Fibroblast of skin of scalp (primary cell): ENCODE measurements at places on chromosomes 1 and 21.

GRCh38 chr21:33552093-33552998 lies 9.5 kb downstream of the SON start:
- no peak for DNase-seq

GRCh38 chr1:94095112-94095637 lies 25.8 kb downstream of the ABCA4 start:
- peak; percentile 90 for DNase-seq

DNA sequence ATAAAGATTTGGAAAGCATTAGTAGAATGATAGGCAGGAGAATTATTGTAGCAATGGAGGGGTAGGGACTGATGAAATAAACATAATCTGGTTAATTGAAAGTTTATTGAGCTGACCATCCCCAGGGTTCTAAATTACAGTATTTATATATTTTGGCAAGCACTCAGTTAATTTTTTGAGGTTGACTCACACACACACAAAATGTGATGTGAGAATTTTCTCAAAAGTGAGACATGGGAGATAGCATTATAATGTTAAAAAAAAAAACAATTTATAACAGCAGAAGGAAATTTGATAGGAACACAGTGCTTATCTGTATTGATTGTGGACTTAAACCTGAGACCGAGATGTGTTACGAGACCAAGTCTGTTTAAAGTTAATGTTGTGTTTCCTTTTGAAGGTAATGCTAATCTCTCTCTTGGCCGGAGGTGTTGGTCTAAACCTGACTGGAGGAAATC lies 24.6 kb downstream of the TRIM45 start:
- peak; percentile 57 for DNase-seq

DNA sequence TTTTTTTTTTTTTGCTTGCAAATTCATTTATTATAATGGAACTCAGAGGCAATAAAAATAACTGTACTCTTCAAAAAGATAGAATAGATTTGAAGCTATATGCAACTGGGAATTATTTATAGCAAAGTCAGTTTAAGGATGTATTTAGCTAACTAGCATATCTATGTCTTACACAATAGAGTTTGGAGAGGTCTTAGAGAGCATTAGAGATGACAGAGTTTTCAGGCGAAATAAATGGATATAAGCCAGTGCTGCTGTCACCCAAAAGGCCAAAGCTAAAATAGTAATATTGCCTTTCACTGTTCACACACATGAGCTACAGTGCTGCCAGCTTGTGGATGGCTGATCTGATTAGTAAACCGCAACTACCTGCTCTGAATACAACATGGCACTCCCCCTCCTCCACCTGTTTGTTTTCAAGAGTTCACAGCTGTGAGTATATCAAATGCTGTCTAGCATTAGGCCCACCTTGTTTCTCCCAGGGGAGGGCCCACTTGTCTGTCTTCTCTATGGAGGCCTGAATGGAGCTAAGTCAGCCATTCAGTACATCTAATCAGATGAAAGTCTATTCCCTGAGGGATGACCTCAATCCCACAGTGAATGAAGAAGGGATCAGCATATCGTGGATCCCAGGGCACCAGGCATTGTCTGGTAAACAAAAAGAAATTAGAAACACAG lies 25.2 kb upstream of the SSX2IP start:
- no peak for DNase-seq

DNA sequence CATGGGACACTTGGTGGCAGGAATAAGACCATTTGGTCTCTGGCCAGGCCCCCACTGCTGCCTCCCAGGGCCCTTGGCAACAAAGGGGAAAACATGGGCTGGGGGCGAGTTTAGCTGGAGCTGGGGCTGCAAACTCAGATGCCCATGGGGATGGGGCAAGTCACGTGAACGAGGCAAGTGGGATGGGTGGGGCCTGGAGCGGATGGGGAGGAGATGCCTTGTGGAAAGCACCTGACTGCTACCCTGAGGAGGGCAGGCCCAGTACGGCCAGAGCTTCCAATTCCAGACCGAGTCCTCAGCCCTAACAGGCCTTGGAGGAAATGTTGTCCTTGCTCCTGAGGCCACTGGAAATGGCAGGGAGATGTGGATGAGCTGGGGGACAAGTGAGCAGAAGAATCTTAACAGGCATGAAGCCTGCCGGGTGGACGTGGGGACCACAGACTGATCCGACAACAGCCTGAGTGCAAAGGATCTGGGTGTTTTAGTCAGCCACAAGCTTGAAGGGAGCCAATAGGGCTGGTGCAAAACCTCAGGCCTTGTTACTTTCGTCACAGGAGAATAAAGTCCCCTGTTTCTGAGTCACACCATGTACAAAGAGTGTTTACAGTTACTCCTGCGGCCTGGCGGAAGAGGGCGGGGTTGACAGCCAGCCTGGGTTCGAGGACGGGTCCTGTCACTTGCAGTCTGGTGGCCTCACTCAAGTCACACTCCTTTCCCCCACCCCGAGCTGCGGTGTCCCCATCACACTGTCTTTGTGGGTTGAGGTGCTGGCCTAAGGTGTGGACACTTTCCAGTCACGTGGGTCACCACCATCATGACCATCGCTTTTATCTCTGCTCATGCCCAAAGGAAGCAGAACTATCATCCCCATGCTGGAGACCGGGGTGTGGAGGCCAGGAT lies 19.1 kb downstream of the RUNX3 start:
- no peak for DNase-seq

GRCh38 chr1:111989531-111990025 lies at the start of gene KCND3:
KCND3 (minus strand) TSS chr1:111989668.
- peak; percentile 48 for DNase-seq

DNA sequence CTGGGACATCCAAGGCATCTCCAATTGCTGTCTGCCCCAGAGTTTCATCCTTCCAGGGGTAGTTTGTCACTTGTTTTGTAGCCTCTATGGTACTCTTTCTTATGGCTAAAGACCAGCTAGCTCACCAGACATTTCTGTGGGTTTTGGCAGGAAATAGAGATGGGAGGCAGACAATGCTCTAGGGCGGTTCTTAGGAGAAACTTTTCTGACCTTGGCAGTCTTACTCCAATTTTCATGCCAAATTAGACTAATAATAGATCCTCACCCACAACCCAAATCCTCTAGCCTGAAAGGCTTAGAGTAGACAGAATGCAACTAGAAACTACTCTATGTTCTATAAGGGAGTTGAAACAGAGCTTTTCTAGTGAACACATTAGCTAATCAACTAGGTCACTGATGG lies 69.8 kb downstream of the LRIG2 start:
- DNase-seq = peak; percentile 59
